Activated CD4-positive, CD25-positive, alpha-beta regulatory T cell (primary cell): ENCODE measurements at places on chromosomes 6 and 20.

GRCh38 chr20:43667341-43668132 lies 623 bp downstream of the MYBL2 start:
- DNase-seq = no peak

DNA sequence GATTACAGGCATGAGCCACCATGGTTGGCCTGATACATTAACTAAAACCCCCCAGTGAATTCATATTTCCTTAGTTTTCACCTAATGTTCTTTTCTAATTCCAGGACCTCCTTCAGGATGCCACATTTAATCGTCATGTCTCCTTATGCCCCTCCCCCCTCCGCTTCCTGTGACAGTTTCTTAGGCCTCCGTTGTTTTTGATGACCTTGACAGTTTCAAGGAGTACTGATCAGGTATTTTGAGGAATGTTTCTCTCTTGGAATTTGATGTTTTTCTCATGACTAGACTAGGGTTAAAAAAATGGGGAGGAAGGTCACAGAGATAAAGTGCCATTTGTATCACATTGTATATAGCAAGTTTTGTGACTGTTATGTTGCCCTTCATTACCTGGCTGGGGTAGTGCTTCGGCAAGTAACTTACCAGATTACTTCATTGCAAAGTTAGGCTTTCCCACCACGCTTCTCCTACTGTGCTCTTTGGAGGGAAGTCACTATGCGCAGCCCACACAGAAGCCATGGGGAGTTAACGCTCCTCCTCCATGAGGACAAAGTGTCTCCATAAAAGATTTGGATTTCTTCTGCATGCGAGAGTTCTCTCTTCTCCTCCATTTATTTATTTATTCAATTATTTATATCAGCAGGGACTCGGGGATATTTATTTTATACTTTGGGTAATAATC lies 99.5 kb downstream of the NCR2 start:
- DNase-seq = no peak

- no peak for DNase-seq
Observed at GRCh38 chr6:69489970-69490369, 306.8 kb downstream of the LMBRD1 start.

DNA sequence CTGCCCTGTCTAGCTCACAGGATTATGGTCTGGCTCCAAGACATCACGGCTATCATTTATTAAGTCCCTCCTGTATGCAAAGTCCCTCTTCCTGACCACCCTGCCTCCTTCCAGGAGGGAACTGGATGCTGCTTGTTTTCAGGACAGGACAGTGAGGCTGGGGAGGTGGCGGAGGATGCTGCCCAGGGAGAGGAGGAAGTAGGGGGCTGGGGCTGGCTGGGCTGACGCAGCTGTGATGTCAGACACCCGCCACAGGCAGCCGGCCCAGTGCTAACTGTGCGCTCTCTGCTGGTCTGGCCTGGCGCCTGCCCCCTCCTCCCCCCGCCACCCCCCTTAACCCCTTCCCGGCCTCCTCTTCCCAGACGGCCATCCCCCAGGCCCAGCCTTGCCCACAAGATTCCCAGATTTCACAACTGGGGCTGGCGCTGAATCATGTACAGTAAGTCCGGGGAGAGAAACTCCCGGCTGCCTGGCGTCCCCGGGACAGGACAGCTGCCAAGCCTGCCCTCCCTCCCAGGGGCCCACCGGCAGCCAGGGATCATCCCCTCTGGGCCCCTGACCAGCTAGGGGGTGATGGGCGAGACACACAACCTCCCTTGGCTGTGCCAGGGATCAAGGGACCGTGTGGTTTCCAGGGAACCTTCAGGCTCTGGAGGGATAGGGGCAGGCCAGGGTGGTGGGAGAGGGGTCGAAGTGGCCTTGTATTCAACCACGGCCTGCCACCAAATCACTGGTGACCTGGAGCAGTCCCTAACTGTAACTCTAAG lies 118.1 kb downstream of the CEBPB start:
- DNase-seq = no peak

- no peak for DNase-seq
Observed at GRCh38 chr6:6696867-6697531, 108.5 kb downstream of the LY86 start.

- DNase-seq = no peak
Observed at GRCh38 chr6:112193535-112194051, 60.8 kb downstream of the LAMA4 start.

GRCh38 chr6:6588924-6589709 lies 597 bp downstream of the LY86 start:
- no peak for DNase-seq

- DNase-seq = no peak
Observed at GRCh38 chr6:12311106-12311505, 20.9 kb downstream of the EDN1 start.

GRCh38 chr6:54541541-54541940 lies 233.3 kb downstream of the TINAG start:
- DNase-seq = no peak

- DNase-seq = no peak
Observed at GRCh38 chr6:146903451-146903850, 300.8 kb upstream of the STXBP5 start.

DNA sequence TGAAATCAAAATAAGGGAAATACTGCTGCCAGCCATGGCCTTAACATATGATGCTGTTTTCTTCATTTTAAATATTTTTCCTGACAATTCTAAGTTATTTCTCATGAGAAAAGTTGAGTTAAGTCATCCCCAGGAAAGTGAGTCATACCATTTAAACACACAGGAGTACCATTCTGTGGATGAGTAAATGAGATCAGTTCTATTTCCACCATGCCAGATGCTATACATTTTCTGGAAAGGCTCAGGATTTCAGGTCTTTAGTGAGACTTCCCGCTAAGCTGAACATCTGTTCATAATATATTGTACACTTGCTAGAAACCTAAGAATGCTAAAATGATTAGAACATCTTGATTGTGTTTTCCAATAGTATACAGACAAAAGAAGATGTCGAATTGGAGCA lies 256.2 kb upstream of the MANEA start:
- DNase-seq = no peak

DNA sequence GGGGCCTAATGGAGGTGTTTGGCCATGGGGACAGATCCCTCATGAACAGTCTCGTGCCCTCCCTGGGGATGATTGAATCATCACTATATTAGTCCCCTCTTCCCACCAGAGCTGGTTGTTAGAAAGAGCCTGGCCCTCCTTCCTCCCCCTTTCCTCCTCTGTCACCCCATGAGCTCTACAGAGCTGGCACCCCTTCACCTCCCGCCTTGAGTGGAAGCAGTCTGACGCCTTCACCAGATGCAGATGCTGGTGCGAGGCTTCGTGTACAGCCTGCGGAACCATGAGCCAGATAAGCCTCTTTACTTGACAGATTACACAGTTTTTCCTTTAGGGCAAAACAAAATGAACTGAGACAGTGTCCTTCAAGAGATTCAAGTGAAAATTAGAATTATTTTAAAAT lies 74.4 kb upstream of the RIPOR2 start:
- no peak for DNase-seq

DNA sequence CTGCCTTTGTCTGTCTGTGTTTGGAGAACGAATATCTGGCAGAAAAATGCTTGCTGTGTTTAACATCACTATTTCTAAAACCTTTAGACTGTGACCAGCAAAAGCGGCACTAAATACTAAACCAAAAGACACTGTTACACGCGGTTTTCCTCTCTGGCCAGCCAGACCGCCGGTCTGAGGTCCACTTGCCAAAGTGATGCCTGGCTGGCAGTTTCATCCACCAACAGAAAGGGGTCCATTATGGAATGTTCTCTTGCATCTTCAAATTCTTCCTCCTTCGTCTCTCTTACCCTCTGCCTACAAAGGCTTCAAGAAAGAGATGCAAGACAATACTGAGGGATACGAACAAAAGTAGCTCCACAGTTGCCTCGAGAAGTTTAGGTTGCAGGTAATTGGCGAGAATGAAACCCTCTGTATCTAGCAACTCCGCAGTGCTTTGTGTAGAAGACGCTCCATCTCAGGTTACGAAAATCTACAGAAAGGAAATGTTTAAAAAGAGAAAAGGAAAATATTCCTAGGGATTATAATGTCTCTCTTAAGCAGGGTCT lies 176.6 kb downstream of the TRIM27 start:
- DNase-seq = no peak

DNA sequence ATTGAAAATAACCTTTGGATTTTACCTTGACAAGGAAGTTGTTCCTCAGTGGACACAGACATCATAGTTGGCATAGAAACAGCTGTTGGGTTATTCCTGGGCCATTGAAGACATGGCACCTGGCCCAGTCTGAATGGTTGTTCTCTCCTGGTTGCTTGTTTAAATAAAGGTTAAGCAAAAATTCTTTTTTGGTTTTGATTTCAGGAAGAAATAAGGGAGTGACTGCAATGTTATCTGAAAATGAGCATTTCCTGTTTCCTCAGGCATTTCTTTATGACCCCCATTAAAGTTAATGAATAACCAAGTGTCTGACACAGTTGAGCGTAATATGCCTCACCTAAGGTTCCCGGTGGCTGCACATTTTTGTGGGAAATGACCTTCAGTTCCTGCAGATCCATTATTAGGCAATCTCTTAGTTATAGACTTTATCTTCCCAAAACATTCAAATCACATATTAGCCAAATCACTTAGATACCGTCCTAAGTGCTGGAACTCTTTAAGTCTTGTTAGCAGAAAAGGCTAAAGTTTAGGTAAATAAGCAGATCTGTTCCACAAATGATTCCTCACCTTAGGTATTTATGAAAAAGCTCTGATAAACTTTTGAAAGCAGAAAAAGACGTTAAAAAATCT lies 648.7 kb upstream of the FLRT3 start:
- no peak for DNase-seq

GRCh38 chr6:30709101-30709868 lies 7.8 kb downstream of the MDC1 start:
- no peak for DNase-seq

GRCh38 chr6:163392533-163392932 lies 22.0 kb upstream of the QKI start:
- DNase-seq = no peak

GRCh38 chr6:150565945-150566344 lies 33.7 kb upstream of the PLEKHG1 start:
- no peak for DNase-seq

DNA sequence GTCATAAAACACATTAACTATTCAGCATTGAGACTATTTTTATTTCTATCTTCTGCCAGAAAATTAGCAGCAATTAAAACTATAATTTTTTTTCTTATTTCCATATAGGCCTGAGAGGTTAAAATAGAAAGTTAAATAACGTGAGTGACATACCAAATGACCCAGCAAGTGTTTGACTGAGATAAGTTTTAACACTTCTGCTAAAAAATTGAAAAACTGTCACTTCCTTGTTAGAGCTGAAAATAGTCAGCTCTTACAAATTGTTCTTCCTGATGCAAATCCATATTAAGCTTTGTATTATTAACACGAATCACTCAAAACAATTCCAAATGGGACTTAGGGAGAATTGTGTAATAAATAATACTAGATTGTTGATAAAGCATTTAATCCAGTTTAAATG lies 26.5 kb upstream of the STX11 start:
- DNase-seq = no peak

DNA sequence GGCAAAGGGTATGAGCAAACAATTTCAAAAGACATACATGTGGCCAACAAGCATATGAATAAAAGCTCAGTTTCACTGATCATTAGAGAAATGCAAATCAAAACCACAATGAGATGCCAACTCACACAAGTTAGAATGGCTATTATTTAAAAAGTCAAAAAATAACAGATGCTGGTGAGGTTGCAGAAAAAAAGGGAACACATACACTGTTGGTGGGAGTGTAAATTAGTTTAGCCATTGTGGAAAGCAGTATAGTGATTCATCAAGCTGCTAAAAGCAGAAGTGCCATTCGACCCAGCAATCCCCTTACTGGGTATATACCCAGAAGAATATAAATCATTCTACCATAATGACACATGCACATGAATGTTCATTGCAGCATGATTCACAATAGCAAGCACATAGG lies 6.7 kb upstream of the KHDC1L start:
- DNase-seq = no peak

GRCh38 chr20:59044295-59044694 lies 1.7 kb upstream of the PRELID3B start:
- no peak for DNase-seq
